ENCODE measurements at places on chromosomes 7 and 10. TPM values are rescaled to one million over a fixed set of nuclear protein-coding genes. Genes with fewer than 3 reads are reported as not detected.

DNA sequence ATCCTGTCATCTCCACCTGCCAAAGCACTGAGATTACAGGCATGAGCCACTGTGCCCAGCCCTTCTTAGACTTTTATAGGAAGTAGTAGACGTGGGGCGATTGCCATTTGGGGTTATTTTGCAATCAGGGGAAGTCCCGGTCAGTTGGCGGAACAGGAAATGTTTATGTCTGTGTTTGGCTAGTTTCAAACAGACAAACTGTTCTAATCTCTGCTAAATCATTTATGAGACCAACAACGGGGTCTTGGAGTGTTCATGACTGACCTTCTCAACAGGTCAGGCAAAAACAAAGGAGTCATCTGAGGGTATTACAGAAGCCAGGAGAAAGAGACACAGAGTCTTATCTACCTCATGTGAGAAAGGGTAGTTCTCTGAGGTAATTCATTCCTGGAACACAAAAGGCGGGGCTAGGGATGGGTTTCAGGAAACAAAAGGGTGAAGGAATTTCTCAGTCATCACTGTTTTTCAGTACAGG, 6.6 kb upstream of the TPK1 start:
- DNase-seq: no peak

The NDUFB8 gene
- 143 TPM for total RNA-seq

The TBC1D12 gene
- 14.7 TPM for total RNA-seq

The SLIT1 gene
- total RNA-seq: 0.49 TPM

DNA sequence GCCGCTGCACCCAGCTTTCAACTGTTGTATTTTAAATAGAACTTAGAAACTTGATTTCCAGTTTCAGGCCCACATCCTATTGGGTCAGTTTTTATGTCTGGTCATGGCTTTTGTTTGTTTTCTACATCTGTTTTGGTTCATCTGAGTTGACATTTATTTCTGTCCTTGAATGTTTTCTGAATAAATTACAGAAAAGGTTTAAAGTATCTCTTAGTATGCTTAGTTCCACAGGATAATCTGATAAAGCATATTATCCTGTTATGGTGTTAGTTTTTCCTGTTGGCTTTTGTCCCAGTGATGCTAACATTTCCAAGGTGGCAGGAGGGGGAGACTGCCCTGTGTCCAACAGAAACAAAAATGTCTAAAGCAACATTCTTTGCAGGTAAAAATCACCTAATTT, 733.2 kb downstream of the INHBA start:
- no peak for DNase-seq

DNA sequence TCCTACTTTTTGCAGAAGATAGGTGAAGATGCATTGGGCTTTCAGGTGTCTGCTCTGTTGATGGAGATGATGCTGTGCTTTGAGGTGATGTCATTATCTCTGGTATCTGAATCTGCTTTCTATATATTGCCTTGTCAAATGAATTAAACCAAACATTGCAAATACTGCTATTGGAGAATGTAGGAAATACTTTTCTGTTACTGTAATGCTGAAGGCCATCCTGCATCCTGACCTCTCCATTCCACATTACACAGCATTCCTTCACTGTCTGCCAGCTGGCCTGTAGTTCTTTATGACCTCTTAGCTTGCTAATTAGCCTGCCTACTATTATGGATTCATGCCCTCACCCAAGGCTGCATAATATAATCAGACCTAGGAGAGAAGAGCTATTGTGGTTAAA, 73.2 kb downstream of the VCL start:
- DNase-seq: no peak

GRCh38 chr7:103106005-103106702, 31.2 kb downstream of the ARMC10 start:
- no peak for DNase-seq

The FAM13C gene
- 12.8 TPM for total RNA-seq

The SPDYE5 gene
- not detected for total RNA-seq

GRCh38 chr10:112136486-112137153, 46.9 kb downstream of the GPAM start:
- no peak for DNase-seq

All from vagina (tissue), 2 donors.